ENCODE measurements at places on chromosomes 11 and 22.

DNA sequence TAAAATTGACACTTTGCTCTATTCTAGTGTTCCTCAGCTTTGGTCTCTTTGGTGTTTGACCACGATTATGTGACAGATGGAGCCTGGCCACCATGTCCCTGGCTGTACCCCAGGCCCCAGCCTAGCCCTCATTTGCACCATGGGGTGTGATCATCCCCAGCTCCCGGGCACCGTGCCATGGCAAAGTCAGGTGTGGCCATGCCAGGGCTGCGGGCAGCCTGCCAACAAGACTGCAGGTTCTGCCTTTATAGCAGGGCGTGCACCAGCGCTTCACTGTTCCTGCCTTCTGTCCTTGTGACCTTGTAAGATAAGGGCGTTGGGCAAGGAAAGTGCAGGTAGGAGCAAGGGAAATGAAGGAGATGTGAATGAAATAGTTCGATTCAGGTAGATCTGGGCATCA is 22.4 kb upstream of the APOBEC3A start:
- DNase-seq, result no peak

DNA sequence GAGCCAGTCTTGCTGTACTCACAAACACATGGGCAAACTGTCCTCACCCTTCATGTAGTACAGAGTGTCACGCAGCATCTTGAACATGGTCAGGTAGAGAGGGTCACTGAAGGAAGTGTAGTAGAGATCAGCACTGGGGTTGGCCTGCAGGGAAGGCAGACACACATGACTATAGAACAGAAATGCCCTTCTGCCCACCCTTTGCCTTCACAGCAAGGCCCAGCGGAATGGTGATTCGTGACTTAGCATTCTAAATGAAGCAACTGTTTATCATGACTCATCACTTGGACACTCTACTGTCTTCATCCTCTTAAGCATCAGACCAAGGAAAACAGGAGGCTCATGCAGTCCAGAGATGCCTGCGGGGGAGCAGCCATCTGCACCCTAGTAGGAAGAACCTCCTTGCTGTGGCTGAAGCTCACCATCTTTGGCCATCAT is 33.4 kb downstream of the SERPIND1 start:
- DNase-seq, result no peak

- no peak for DNase-seq
Measured at GRCh38 chr11:57571606-57572005, 4.1 kb upstream of the UBE2L6 start.

GRCh38 chr11:19060629-19061028 is at the start of gene MRGPRX2:
TSS of gene MRGPRX2 (minus strand) at chr11:19060717. CDS start at chr11:19056402, 4,315 bp downstream.
- no peak for DNase-seq

DNA sequence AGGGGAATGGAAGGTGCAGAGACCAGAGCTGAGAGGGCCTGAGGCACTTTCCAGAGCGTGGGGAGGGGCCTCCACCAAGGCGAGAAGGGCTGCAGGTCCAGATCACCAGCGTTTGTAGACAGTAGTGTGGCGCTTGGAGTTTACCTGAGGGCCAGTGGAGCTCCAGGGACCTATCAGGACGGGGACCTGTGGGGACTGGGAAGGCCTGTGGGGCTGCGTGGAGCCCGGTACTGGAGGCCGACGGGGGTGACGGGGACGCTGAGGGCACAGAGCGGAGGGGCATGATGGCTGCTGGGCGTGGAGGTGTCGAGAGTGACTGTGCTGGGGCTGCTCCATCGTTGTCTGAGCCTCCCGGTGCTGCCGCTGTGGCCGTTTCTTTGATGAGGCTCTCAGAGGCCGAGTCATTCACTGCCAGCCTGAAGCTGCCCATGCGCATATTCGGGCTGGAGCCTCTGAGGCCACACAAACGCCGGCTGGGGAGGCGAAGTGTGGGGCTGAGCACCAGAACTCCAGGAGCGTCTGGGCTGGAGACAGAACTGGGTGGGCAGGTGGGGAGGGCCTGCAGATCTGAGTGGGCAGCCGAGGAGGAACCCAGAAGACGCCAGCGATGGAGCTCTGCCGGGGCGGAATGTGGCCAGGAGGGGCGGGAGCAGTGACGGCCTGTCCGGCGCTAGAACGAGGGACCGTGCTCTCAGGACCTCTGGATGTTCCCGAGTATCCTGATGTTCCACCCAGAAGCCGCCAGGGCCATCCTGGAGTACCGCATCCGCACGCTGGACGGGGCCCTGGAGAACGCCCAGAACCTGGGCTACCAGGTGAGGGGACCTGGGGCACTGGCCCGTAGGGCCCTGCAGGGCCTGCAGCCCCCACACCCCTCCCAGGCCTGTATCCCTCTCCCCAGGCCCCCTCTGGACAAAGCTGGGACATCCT is 2.6 kb downstream of the PGGHG start:
- no peak for DNase-seq

DNA sequence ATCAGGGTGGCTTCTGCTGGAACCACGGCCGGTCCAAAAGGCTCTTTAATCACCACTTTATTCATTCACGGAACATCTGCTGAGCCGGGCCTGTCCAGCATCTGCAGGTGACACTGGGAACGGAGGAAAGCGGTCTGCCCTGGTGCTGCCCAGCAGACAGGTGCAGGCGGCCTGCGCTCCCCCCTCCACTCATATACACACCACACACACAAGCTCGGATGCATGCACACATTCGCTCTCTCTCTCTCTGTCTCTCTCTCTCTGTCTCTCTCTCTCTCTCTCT is 736.9 kb downstream of the BRD1 start:
- DNase-seq, result no peak

DNA sequence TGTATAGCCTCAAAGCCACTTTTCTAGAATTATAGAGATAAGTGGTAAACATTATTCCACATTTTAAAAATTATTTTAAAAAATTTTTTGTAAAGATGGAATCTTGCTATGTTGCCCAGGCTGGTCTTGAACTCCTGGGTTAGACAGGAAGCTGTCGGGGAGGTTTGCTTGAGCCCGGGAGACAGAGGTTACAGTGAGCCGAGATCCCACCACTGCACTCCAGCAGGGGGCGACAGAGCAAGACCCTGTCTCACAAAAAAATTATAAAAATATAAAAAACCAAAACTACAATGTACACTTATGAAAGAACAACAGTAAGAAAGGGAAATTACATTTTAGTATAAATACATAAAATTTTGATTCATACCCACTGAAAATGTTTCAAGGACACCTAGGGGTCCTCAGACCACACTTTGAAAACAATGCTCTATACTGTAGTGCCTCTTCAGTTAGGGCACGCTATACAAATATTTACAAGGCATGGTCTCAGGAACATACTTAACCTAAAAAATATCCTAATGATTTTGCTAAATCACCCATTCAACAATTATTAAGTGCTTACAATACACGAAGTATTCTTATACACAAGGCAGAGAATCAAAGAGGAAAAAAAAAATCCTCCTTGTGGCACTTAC is 111.2 kb downstream of the MRTFA start:
- peak; percentile 63 for DNase-seq

DNA sequence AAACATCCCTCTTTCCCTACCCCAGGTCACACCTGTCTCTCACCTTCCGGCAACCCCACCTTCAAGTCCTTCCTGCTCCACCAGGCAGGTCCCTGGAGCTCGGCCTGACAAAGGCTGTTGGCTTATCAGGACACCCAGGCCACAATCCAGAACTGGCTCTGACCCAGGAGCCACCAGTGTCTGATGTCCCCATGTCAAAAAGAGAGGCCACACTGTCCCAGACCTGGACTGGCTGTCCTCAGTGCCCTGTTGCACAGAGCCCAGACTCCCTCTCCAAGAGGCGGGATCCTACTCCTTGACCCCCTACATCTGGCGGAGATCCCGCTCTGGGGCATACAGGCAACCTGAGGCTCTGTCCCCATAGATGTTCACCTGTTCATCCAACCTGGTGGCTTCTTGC is 116.0 kb downstream of the MN1 start:
- DNase-seq, result no peak

DNA sequence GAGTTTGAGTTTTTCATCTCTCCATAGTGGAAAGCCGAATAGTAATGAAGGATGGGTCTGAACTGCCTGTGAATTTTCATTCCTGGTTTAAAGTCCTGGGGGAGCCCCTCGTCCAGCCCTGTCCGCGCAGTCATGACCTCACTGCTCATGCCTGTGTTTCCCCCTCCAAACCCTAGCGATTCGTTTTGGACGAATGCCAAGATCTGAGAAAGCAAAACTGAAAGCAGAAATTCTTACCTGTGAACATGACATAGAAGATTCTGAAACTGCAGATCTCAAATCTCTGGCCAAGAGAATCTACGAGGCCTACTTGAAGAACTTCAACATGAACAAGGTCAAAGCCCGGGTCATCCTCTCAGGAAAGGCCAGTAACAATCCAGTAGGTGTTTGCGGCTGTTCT is 30.5 kb downstream of the CDPF1 start:
- DNase-seq, result no peak

GRCh38 chr11:130390071-130390758 is 38.2 kb downstream of the ADAMTS8 start:
- DNase-seq, result no peak

DNA sequence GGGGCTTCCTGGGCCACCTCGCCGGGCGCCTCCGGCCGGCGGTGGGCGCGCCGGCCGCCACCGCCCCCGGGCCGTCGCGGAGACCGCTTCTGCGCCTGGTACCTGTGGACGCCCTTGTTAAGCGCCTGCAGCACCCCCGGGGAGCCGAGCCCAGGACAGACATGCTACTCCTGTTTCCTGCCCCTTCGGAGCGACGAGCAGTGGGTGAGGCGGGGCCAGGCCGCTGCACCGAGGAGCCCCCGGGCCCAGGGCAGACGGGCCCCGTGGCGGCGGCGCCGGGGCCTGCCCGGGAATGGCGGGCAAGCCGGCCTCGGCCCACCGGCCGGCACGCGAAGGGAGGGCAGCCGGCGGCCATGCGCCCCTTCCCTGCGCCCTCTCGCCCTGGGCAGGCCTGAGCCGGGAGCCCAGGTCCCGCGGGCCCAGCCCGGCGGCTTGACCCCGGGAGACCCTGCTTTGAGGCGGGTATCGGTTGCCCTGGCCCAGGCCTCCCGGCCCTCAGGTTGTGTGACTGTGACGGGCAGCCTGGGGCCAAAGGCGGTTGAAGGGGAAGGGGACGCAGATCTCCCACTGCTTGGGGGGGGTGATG is 789 bp upstream of the KDM2A start:
- peak; percentile 35 for DNase-seq

- no peak for DNase-seq
Measured at GRCh38 chr11:58788355-58789023, 56.0 kb downstream of the GLYATL2 start.
